T-helper 1 cell treated with Interleukin-12 subunit alpha and Interleukin-12 subunit beta and Interleukin-4 antibody, amounts not matched to agents 30 ng/mL and 1 ng/mL, for 36 hours (primary cell): ENCODE measurements at places on chromosomes 11 and 22. TPM values are rescaled to one million over a fixed set of nuclear protein-coding genes. Genes with fewer than 3 reads are reported as not detected.

Gene RHOD
- total RNA-seq, result 0.59 and 0.61 TPM in 2 replicates

Gene DMC1
- 4.6 and 6.1 TPM in 2 replicates for total RNA-seq

Gene LRRC74B
- total RNA-seq, result not detected in 2 replicates

Gene GLYATL1
- total RNA-seq, result not detected in 2 replicates

Gene ART5
- total RNA-seq, result not detected in 2 replicates
